ENCODE measurements at places on chromosomes 4 and X. TPM values are rescaled to one million over a fixed set of nuclear protein-coding genes. Genes with fewer than 3 reads are reported as not detected.

CT83 gene
- total RNA-seq, result not detected

ADH4 gene
- not detected for total RNA-seq

CXCL3 gene
- not detected for total RNA-seq

NUDT10 gene
- total RNA-seq, result 2.9 TPM

XK gene
- 0.12 TPM for total RNA-seq

MAGEE2 gene
- total RNA-seq, result not detected

NPY2R gene
- not detected for total RNA-seq

MAGEA8 gene
- total RNA-seq, result not detected

STS gene
- 1.3 TPM for total RNA-seq

MAOA gene
- 0.21 TPM for total RNA-seq

SLC2A9 gene
- total RNA-seq, result 1.1 TPM

RAB9B gene
- total RNA-seq, result 0.34 TPM

TMSB15B gene
- total RNA-seq, result 8.0 TPM

LPAR4 gene
- total RNA-seq, result not detected

GRCh38 chr4:88242144-88242543 lies 42.2 kb downstream of the PPM1K start:
- DNase-seq, result no peak
- no peak overlapping the region for H3K27ac ChIP-seq
- H3K4me3 ChIP-seq, result no peak overlapping the region
- H3K4me1 ChIP-seq, result peaks cover 11% of the 10 kb centered on the region
- H3K36me3 ChIP-seq, result peaks cover 2% of the 10 kb centered on the region

DNA sequence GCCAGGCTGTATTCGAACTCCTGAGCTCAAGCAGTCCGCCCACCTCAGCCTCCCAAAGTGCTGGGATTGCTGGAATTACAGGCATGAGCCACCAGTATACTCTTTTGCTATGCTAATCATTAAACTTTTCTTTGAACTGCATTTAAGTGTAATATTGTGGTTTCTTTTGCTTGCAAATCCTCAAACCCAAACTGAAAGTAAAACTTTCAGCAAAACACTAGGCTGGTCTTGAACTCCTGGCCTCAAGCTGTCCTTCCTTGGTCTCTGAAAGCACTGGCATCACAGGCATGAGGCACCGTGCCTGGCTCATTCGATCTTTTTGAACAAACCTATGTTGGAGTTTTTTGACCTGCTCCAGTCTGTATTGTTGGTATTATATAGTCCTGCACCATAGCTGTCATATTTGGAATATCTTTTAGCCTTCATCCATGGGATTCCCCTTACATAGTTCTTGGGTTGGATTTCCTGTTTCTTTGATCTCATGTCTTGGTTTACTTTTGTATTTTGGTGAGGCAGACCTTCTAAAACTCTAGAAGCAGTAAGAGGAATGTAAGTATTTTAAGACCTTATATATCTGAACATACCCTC lies 34.1 kb downstream of the MOB1B start:
- H3K4me3 ChIP-seq, result no peak overlapping the region
- no peak for DNase-seq
- H3K27ac ChIP-seq, result no peak overlapping the region
- peaks cover 7% of the 10 kb centered on the region for H3K36me3 ChIP-seq
- no peaks in the 10 kb centered on the region for H3K27me3 ChIP-seq
- H3K4me1 ChIP-seq, result peaks cover 18% of the 10 kb centered on the region

DNA sequence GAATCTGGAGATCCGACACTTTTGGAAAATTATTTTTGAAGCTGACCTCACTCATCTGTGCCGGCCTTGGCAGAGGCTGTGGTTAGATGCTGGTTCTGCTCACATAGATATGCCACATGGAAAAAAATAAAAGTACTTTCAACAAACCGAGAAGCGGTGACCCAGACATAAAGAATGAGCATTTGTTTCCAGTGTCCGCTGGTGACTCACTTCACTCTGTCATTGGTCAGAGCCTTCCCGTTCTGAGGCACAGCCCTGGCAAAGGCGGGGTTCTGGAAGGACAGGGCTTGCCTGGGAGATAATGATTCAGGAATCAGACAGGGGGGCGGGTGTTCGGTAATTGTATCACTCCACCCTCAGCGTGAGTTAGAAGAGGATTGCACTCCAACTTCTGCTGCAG lies 172.4 kb upstream of the MXRA5 start:
- H3K4me3 ChIP-seq, result no peak overlapping the region
- H3K36me3 ChIP-seq, result no peaks in the 10 kb centered on the region
- no peak for DNase-seq

GRCh38 chr4:145099653-145100052 lies 1.5 kb downstream of the ABCE1 start:
- H3K27ac ChIP-seq, result peak overlapping the region; percentile 66
- no peak for DNase-seq
- H3K4me3 ChIP-seq, result peak overlapping the region; percentile 95
- peaks cover 23% of the 10 kb centered on the region for H3K4me1 ChIP-seq

GRCh38 chr4:90120037-90120436 lies 7.2 kb upstream of the CCSER1 start:
- peaks cover 12% of the 10 kb centered on the region for H3K27me3 ChIP-seq
- no peaks in the 10 kb centered on the region for H3K36me3 ChIP-seq
- H3K27ac ChIP-seq, result no peak overlapping the region
- H3K4me1 ChIP-seq, result no peaks in the 10 kb centered on the region
- DNase-seq, result no peak

GRCh38 chrX:150913511-150913910 lies 15.0 kb upstream of the CD99L2 start:
- no peaks in the 10 kb centered on the region for H3K27me3 ChIP-seq
- no peaks in the 10 kb centered on the region for H3K36me3 ChIP-seq
- no peak overlapping the region for H3K4me3 ChIP-seq
- DNase-seq, result no peak

- H3K27ac ChIP-seq, result no peak overlapping the region
- H3K4me3 ChIP-seq, result no peak overlapping the region
- no peak for DNase-seq
- peaks cover 11% of the 10 kb centered on the region for H3K27me3 ChIP-seq
- H3K4me1 ChIP-seq, result no peaks in the 10 kb centered on the region
Observed at GRCh38 chr4:121062521-121062920, 9.8 kb downstream of the NDNF start.

DNA sequence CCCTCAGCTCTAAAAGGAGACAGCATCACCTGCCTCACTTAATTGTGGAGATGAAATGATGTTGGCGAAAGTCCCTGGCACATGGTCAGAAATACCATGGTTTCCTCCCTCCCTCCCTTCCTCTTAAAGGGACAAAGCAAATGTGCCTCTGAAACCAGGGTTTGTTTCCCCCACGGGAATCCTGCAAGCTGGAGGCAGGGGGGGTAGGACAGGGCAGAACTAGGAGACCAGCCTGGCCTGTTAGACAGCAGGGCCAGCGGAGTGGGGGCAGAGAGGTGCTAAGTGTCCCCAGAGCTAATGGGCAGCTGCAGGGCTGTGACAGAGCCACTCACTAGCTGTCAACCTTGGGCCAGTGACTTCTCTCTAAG lies 5.7 kb downstream of the RTL5 start:
- H3K27me3 ChIP-seq, result peaks cover 48% of the 10 kb centered on the region
- no peak overlapping the region for H3K4me3 ChIP-seq
- no peaks in the 10 kb centered on the region for H3K36me3 ChIP-seq
- no peak overlapping the region for H3K27ac ChIP-seq

DNA sequence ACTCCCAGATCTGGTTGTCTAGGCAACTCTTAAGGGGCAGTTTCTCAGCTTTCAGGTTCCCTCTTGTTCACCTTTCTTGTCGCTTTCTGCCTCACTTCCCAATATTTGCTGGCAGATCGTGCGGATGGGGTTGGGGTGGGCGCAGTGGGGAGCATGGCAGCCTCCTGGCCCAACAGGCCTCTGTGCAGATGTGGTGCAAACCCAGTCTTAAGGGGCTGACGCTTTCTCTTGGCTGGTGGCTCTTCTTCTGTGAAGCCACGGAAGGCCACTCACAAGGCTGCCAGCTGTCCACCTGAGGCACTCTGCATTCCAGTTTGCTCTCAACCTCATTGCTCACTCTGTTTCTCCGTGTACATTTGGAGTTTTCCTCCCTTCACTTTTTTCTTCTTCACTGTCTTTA lies 61.7 kb downstream of the NBDY start:
- DNase-seq, result no peak
- H3K27me3 ChIP-seq, result no peaks in the 10 kb centered on the region
- no peak overlapping the region for H3K27ac ChIP-seq
- no peak overlapping the region for H3K4me3 ChIP-seq
- H3K4me1 ChIP-seq, result peaks cover 24% of the 10 kb centered on the region
- H3K36me3 ChIP-seq, result peaks cover 6% of the 10 kb centered on the region

DNA sequence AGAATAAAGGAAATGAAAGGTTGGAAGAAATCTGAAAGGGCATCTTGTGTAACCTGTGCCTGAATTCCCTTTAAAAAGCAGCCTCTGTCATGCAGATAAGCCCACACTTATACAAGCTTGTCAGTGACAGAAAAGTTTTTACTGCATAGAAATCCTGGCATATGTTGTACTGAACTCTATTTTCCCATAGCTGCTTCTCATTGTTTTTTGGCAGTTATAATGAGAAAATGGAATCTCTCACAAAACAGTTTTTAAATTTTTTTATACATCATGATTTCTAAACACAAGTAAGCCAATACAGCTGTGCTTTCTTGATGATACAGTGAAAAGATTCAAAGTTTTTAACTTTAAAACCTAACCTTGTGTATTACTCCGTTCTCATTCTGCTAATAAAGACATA lies 511.4 kb upstream of the ARX start:
- no peaks in the 10 kb centered on the region for H3K36me3 ChIP-seq
- no peak for DNase-seq
- H3K4me3 ChIP-seq, result no peak overlapping the region
- no peaks in the 10 kb centered on the region for H3K4me1 ChIP-seq
- H3K27me3 ChIP-seq, result no peaks in the 10 kb centered on the region

DNA sequence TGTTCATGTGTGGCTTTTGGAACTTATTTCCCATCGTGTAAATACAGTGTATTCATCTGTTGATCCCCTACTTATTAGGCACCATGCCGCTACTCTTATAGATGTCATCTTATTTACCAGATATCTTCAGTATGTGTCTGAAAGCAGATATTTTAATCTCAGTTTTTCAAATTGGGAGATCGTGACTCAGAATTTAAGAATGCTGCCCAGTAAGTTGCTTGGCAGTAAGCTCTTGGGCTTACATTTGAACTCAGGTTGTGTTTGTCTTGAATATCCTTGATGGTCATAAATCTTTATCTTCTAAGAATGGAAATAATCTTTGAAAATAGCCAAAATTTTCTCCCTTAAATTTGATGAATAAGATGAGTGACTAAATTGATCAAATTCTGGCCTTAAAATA lies 45.9 kb upstream of the RPA4 start:
- H3K36me3 ChIP-seq, result no peaks in the 10 kb centered on the region
- no peak overlapping the region for H3K27ac ChIP-seq
- no peaks in the 10 kb centered on the region for H3K27me3 ChIP-seq

DNA sequence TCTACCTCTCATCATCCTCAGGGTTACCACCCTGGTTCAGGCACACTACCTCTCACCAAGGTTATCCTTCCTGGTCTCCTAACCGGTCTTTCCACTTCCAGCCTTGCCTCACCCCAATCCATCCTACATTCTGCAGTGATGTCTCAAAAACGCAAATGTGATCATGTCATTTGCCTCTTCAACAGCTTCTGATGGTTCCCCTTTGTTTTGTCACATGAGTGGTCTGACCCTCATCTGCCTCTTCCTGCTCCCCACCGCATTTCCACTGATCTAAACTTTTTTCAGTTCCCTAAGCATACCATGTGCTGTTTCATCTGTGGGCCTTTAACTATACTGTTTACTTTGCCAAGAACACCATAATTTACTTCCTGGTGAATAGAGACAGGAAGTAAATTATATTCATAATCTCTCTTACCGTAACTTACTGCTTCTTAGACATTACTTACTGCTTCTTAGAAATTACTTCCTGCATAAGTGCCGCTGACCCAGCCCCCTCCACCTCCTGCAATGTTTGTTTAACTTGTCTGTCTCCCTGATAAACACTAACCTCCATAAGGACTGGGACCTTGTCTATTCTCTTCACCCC lies 27.1 kb upstream of the NSUN7 start:
- no peak overlapping the region for H3K27ac ChIP-seq
- H3K27me3 ChIP-seq, result no peaks in the 10 kb centered on the region
- DNase-seq, result no peak
- no peaks in the 10 kb centered on the region for H3K36me3 ChIP-seq
- H3K4me1 ChIP-seq, result peaks cover 18% of the 10 kb centered on the region

DNA sequence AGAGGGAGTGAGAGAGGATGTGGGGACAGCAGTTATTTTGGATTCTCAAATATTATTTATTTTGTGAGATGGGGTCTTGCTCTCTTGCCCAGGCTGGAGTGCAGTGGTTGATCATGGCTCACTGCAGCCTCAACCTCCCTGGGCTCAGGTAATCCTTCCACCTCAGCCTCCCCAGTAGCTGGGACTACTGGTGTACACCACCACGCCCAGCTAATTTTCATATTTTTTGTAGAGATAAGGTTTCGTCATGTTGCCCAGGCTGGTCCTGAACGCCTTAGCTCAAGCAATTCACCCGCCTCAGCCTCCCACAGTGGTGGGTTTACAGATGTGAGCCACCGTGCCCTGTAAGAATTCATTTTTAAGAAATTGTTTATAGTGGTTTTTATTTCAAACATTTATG lies 61.2 kb downstream of the FHDC1 start:
- no peak overlapping the region for H3K27ac ChIP-seq
- H3K4me3 ChIP-seq, result no peak overlapping the region
- DNase-seq, result no peak
- H3K4me1 ChIP-seq, result no peaks in the 10 kb centered on the region
- H3K36me3 ChIP-seq, result no peaks in the 10 kb centered on the region
- H3K27me3 ChIP-seq, result no peaks in the 10 kb centered on the region

DNA sequence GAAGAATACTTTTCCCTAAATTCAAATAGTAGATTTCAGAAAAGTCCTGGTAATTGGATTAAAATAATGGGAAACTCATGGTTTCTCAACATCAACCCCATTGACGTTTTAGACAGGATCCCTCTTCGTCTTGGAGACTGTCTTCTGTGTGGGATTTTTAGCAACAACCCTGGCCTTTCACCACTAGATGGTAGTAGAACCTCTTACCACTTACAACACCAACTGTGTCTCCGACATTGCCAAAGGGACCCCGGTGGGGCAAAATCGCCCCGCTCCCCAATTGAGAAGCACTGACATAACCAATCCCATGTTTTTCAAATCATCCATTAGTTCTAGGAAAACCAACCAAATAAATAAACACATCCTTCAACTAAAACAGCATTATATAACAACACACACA lies 16.9 kb upstream of the ANOS1 start:
- H3K36me3 ChIP-seq, result no peaks in the 10 kb centered on the region
- no peak for DNase-seq
- H3K4me3 ChIP-seq, result no peak overlapping the region
- H3K27ac ChIP-seq, result no peak overlapping the region
- no peaks in the 10 kb centered on the region for H3K4me1 ChIP-seq
- H3K27me3 ChIP-seq, result peaks cover 9% of the 10 kb centered on the region

DNA sequence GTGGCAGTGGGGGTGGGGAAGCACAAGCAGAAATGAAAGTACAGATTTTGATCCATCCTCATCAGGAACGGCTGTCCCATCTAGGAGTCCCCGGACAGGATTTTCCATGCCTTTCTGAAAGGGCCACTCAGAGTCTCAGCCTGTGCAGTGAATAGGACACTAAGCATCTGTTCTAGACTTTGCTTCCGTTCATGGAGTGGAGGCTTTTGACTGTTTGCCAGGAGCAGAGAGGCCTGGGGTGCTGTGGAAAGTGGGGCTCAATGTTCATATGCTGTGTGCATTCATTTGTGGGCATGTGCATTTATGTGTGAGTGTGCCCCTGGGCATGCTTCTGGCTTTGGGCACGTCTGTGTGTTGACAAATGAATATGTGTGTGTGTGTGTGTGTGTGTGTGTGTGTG lies 25.6 kb upstream of the MAMLD1 start:
- no peaks in the 10 kb centered on the region for H3K36me3 ChIP-seq
- H3K27ac ChIP-seq, result no peak overlapping the region
- H3K4me3 ChIP-seq, result no peak overlapping the region
- no peak for DNase-seq
- no peaks in the 10 kb centered on the region for H3K27me3 ChIP-seq

Data from activated naive CD8-positive, alpha-beta T cell treated with anti-CD3 and anti-CD28 coated beads for 36 hours (primary cell).